ENCODE measurements at places on chromosomes 6 and 20. TPM values are rescaled to one million over a fixed set of nuclear protein-coding genes. Genes with fewer than 3 reads are reported as not detected.

GRCh38 chr6:87075168-87075567, 19.7 kb downstream of the CGA start:
- no peak for DNase-seq

DNA sequence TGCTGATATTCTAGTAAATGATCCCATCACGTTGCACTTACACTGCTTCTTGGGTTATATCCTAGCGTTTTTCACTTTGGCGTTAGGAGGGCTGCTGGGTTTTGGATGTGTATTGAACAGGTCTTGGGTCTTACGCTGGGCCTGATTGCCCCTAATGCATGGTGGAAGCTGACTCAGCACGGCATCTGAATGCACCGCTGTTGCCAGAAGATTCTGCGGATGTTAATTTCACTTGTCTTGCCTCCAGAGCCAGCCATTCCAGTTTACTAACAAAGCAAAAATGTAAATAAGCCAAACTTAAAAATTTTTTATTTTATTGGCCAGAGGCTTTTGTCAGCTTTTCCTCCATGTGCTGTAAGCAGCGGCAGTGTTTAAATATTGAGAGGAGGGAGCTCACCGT, 233.5 kb downstream of the TMEM242 start:
- no peak for DNase-seq

DNA sequence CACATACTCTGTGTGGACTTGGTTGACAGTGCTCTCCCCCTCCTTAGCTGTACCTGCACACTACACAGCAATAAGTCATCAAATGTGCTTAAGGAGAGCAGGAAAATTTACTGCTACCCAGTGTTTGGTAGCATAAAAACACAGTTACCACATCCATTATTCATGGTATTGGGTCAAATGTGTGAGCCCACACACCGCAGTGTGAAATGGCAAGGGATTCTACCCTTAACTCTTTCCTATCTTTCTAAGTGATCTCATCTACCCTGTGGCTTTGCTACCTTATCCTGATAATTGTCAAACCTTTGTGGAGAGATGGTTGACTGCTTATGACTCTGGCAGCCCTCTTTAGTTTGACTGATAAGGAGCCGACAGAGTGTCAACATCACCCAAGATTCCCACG, 47.6 kb downstream of the STX11 start:
- DNase-seq: peak; percentile 31

DNA sequence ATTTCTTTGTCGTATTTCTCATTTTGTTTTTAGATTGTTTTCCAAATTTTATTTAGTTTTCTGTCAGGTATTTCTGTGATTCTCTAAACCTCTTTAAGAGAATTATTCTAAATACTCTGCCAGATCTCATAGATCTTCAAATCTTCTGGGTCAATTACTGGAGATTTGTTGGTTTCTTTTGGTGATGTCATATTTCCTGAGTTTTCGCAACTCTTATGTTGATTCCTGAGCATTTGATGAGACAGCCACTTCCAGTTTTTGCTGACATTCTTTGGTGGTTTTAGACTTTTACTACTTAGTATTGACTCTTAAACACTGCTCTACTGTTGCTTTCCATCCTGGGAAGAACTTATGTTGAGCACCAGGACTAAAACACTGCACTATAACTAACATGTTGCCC, 21.9 kb downstream of the ADGB start:
- no peak for DNase-seq

DNA sequence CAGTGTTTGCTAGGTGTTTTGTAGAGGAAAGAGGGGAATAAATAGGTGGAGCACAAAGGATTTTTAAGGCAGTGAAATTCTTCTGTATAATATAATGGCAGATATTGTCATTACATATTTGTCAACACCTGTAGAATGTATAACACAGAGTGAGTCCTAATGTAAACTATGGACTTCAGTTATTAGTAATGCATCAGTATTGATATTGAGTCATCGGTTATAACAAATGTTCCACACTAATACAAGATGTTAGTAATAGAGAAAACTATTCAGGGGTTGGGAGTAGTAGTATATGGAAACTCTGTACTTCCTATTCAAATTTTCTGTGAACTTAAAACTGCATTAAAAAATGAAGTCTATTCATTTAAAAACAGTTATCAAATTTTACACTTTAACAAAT, 299.2 kb downstream of the UBE3D start:
- no peak for DNase-seq

DNA sequence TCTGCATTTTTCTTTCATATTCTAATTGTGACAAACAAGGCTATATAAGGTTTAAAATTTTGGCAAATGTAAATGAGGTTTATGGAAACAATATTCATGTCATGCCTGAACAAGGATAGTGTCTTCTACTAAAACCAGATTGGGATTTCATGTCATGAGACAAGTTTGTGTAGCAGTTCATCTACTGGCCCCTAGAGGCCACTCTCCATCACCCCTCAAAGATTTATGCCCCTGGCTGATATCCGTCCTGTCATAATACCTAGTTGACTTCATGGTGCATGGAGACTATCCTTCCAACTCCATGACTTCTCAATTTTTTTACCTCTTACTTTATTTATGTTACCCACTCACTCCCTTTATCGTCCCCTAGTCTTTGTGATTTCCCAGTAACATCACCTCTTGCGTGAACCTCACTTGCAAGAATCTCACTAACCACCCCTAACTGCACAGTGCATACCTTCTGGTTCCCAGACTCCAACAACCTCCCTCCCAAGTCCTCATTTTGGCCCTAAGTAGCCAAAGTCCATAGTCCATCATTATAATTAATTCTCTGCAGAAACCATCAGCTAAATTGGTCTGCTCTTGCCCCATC, 179.8 kb downstream of the TASP1 start:
- DNase-seq: peak; percentile 27

DNA sequence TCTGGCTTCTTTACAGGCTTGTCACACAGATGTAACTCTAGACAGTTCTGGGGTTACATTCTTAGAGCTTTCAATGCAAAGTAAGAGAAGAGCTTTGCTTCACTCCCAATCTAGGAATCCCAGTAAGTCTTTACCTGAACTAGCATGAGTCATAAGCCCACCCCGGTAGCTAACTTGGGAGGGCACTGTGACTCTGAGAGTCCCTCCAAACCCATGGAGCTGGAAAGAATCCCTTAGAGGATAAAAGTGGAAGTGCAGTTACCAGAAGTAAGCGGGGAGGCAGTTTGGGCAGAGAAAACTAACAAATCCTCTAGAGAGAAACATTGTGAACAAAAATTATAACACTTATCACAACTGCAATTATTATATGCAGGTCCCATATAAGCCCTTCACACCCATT, 84.0 kb upstream of the SMLR1 start:
- no peak for DNase-seq

GRCh38 chr6:47478233-47479139, 897 bp downstream of the CD2AP start:
- DNase-seq: no peak

GRCh38 chr6:30227763-30228487, 14.7 kb upstream of the TRIM26 start:
- DNase-seq: peak; percentile 63

- DNase-seq: no peak
Observed at GRCh38 chr20:53937929-53938367, 132.4 kb downstream of the BCAS1 start.

GRCh38 chr20:45905505-45906079, 6.4 kb downstream of the PLTP start:
- DNase-seq: no peak

- no peak for DNase-seq
Observed at GRCh38 chr6:155936127-155936526, 480.5 kb upstream of the NOX3 start.

- DNase-seq: no peak
Observed at GRCh38 chr20:33791540-33791939, 19.6 kb upstream of the CHMP4B start.

GRCh38 chr6:63317641-63318040, 2.1 kb downstream of the LGSN start:
- DNase-seq: no peak

DNA sequence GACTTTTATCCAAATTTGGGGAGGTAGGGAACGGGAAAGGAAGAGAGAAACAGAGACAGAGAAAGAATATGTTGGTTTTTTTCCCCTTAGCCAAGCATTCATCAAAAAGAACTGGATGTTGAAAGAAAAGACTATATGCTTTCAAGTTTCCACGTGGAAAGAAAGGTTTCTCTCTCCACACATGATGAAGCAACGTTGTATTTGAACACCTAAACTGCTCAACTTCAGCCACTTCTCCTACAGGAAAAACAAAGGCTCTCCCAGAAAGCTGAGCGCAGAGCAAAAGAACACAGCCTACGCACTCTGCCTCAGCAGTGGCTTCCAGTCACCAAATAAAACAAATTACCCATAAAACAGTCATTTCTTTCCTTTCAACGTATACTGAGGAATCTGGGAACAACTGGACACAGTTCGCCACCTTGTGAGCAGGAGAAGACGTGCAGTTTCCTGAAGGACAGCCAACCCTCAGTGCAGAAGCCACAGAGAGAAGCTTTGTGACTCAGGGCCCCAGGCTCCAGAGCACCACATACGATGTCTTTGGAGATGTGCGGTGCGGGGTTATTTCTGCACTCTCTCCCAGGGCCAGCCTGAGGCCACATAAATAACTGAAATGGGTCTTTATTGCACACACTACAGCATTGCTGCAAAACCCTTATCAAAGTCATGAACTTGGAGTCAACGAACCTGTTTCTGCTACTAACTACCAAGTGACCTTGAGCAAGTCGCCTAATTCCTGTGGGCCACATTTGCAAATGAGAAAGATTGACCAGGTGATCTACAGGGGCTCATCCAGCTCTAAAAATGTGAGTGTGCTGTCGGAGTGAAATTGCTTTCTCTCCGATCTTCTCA, 10.1 kb downstream of the IL17F start:
- DNase-seq: peak; percentile 62

DNA sequence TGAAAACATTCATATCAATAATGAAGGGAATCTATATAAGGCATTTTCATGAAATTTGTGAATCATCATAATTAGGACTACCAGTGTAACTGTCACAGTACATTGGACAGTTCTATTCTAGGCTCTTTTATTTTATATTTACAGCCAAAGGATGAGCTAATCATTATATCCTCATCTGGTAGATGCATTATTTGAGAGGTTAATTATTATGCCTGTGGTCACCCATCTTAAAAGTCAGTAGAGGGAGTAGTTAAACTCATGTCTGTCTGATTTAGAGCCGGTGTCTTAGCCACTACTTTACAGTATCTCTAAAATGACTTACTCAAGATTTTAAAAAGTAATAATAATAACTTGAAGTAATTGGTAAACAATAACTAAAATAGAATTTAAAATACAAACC, 899.3 kb upstream of the MAP3K7 start:
- DNase-seq: no peak

GRCh38 chr6:122998403-122998975, 2.5 kb downstream of the CLVS2 start:
- DNase-seq: no peak

DNA sequence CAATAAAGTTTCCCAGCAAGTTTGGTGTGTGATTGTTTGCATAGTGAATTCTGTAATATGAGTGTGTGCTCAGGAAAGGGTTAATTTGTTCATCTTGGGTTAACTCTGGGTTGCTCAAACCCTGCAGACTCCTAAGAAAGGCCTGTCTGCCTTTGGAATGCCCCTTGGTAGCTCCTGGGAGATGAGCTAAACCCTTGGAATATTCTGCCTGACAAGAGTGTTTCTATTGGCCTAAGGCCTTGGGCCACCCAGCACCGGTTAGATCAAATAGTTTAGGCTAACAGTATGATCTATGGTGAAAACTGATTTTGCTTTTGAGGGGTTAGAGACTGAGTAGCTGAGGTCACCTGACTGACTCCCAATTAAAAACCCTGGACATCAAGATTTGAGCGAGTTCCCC, 248.3 kb downstream of the GRM1 start:
- no peak for DNase-seq

DNA sequence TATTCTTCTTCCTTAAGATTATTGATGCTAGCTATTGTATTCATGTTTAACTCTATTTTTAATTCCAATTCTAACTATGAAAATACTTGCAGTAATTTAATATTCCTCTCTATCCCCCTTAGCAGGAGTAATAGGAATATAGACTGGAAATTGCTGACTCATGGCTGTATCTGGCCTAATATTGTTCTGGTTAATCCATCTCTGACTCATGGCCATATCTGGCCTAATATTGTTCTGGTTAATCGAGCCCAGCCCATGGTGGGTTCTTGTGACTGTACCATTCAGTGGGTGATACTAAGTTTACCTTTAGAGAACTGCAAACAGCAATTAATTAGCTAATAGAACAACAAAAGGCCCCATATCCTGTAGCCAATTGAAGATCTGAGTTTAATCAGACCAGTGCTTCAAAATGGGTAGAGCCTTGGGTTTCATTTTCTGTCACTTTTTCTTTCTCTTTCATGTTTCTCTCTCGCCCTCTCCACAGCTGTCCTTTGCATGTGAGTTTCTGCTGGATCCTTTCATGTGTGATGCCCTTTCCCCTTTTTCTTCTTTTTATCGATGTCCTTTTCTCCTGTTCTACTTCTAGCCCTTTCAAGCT, 50.6 kb downstream of the SLC22A3 start:
- DNase-seq: peak; percentile 4

DNA sequence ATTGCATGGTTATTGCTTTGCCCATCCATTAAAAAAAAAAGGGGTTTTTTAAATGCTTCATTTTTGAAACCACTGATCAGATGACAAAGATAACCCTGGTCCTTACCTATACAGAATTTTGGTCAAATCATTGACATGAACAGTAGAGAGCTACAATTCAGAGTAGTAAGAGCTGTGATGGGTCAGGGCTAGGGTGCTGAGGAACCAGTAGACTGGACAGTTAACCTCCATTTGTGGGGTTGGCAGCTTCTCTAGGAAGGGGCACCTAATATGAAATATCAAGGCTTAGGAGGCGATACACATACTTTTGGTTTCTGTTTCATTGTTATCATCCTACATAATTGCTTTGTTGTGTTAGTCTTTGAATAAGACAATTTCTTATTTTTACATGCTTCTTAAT, 55.1 kb downstream of the ORC3 start:
- DNase-seq: no peak

GRCh38 chr20:24838546-24839535, 110.2 kb upstream of the CST7 start:
- no peak for DNase-seq

DNA sequence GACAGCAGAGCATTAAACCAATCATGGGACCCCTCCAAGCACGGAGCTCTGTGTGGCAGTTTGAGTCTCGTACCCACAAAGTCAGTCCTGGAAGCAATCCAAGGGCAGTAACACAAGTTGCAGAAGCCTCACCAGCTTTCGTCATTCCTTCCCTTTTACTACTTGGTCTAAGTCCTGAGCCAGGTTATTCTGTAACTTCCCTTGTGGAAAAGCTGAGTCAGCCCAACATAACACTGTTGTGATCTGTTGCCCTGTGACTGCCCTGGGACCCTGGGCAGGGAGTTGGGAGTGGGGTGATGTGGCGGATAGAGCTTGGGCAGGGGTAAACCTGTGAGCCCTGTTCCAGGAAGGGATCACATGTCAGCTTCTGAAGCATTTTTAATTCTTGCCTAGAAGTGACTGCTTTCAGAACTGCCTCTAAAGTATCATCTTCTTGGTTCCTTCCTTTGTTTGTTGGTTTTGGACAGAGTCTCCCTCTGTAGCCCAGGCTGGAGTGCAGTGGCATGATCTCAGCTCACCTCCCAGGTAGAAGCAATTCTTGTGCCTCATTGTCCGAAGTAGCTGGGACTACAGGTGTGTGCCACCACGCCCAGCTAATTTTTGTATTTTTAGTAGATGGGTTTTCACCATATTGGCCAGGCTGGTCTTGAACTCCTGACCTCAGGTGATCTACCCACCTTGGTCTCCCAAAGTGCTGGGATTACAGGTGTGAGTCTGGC, 183.7 kb upstream of the JAG1 start:
- no peak for DNase-seq

Gene GPX5
- total RNA-seq: not detected

Gene PPDPF
- total RNA-seq: 226 TPM

Gene FAM184A
- total RNA-seq: 3.2 TPM

Gene GSTA2
- not detected for total RNA-seq

Gene FERMT1
- total RNA-seq: 0.09 TPM
